ENCODE measurements at places on chromosomes 16 and 17.

DNA sequence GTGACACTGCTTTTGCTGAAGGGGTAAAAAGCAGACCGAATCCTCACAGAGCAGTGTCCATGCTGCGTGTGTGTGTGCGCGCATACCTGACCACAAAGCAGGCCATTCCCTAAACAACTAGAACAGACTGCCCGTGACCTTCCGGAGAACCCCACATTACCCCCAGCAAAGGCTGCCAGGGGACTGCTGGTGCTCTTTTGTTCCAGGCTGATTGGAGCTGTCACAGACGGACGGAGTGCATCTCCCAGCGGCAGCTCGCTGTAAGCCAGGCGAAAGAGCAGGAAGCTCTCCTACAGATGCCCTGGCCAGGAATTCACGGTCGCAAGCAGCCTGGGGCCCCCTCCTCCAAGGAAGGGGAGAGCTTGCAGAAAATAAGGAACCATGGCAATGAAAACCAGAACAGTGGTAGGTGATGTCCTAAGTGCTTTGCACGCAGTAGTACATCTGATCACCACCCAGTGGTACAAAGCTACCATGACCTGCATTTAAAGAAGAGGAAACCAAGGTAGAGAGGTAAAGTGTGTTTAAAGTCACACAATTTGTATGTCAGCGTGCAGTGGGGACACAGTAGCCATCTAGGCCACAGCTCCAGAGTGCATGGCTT lies 153.4 kb upstream of the DYNLRB2 start:
- no peak for DNase-seq

DNA sequence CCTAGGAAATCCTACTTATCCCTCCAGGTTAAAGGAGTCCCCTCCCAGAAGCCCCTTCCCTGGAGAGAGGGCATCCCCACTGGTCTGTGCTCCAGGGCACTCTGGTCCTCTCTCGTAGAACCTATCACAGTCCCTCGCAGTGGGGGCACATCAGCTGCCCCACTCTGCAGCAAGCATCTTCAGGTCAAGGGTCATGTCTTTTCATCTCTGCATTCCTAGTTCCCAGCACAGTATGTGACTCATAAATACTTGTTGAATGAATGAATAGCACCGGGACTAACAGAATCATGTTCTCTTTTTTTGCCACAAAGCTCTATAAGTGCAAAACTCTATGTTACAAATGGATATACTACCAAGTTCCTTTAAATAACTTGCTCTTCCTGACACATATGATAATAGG lies 36.0 kb downstream of the RNF157 start:
- peak; percentile 10 for DNase-seq

DNA sequence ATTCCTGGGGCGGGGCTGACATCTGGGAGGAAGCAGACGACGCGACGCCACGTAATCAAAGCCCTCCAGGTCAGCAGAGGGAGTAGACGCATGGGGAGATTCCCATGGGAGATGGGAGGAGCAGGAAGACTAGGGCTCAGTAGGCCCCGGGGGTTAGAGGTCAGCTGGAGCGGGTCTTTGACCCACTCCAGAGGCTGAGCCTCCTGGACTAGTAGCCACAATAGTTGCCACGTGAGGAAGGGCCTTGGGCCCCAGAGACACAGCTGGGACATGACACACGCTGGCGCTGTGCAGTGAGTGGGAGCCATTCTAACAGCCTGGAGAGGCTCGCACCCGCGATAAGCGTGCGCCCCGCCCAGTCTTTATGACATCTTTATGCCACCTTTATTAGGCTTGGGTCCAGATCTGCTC lies 95.7 kb upstream of the AMZ2 start:
- no peak for DNase-seq

GRCh38 chr17:74152591-74153455 lies 50.7 kb upstream of the RPL38 start:
- no peak for DNase-seq

GRCh38 chr17:60534010-60534555 lies 8.0 kb upstream of the APPBP2 start:
- no peak for DNase-seq

DNA sequence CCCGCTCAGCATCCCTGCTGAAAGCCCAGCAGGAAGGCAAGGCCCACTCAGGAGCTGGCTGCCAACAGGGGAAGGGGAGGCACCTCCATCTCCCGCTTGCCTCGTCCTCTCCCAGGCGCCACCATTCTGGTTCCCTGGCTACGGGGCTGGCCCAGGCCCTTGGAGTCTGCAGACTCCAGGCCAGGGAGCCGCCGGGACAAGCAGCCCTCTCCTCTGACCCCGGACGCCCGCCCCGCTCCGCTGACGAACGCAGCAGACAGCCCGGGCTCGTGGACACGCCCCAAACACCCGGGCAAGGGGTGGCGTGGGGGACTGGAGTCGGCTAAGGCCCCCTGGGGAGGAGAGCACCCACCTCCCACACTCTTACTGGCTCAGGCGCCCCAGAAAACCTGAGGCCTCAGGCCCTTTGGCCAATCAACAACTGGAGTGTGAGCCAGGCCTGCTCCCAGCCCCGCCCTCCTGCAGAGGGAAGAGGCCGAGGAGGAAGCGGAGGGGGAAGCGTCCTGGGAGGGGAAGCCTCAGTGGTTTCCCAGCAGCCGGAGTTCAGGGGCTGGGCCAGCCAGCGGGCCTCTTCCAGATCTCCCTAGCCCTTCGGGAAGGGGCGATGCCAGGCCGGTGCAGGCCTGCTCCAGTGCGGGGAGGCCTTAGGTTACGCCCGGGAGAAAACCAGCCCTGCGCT lies 4.2 kb downstream of the MNT start:
- peak; percentile 97 for DNase-seq

DNA sequence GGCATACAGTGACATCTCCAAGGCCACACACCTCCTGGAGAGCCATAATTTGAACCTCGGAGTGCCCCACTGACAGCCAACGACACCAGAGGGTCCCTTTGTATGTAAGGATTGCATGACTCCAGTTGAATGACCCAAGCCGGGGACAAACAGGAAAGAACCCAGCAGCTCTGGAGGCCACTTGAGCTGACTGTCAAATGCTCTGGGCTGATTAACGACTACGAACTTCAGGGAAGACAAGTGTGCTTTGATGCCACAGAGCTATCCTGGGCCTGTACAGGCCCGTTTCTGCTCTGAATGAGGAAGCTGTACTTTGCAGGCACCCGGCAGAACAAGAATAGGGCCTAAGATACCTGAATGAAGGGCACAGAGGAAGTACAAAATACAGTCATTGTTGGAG lies 404.6 kb downstream of the SLC39A11 start:
- DNase-seq, result no peak

DNA sequence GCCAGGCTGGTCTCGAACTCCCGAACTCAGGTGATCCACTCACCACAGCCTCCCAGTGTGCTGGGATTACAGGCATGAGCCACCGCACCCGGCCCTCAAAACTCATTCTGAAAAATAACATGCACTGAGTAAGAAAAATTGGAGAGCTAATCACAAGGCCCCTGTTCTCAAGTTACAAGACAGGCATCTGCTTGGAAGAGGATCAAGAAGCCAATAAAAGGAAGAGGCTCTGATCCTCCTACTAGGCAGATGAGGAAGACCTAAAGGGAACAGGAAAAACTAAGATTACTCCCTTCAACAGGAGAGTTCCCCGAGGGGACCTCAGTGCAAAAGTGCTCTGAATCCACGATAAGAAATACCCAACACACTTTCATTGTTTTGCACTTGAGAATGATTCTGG lies 18.4 kb downstream of the BLMH start:
- no peak for DNase-seq

DNA sequence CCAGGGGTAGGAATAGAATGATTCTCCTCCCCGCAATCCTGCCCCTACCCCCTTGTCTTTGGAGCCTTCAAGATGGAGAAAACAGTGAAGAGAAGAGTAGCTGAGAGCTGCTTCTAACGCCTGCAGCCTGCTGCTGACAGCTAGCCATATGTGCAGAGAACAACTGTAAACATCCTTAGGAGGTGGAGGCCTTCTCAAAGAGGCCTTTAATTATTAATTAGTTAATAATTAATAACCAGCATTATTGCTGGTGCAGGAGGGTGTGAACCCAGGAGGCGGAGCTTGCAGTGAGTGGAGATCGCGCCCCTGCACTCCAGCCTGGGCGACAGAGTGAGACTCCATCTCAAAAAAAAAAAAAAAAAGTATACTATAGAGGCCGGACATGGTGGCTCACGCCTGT lies 8.5 kb downstream of the BFAR start:
- no peak for DNase-seq

DNA sequence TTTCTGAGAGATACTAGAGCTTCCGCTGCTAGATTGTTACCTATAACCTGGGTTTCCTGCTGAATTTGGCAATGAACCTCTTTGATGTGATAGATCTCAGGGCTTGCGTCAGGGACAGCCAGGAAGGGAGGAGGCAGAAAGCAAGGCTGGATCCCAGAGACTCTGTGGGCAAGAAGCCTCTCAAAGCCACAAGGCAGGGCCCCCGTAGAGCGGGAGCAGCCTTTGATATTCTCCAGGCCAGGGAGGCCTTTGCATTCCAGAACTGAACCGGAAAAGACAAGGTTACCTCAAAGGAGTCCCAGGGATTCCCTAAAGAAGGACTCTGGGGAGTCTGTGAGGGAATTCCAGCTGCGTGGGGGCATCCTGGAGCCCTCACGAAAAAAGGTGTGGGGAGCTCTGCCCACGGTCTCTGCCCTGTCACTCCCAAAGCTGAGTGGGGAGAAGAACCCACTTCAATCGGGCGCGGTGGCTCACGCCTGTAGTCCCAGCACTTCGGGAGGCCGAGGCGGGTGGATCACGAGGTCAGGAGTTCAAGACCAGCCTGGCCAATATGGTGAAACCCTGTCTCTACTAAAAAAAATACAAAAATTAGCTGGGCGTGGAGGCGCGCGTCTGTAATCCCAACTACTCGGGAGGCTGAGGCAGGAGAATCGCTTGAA lies 14.3 kb upstream of the SCIMP start:
- DNase-seq, result no peak

DNA sequence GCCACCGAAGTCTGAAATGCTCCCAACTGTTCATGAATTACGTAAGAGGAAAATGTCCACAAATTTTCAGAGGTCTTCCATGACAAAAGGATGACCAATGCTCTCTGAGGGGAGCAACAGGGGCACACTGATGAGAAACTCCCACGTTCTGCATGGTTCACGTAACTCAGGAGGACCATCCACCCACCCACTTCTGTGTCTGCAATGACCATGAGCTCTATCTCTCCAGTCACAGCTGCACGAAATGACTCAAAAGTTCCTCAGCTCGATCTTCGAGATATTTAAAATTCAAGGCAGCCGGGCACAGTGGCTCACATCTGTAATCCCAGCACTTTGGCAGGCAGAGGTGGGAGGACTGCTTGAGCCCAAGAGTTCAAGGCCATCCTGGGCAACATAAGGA lies 15.8 kb downstream of the WDR45B start:
- no peak for DNase-seq

DNA sequence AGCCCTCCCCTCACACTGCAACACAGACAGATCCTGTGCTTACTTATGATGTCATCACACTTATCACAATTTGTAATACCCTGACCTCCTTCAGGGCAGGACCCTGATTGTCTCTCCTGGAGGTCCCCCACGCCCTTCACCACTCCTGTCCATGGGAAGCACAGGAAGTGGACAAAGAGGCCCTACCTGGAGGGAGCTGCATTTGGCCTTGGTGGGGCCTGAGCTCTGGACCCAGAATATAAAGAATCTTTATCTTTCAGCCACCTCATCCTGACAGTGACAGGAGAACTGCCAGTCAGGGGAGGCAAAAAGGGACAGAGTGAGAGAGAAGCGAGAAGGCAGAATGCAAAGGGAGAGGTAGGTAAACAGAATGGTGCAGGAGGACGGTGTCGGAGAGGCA lies 303.4 kb upstream of the N4BP1 start:
- no peak for DNase-seq

- DNase-seq, result no peak
Observed at GRCh38 chr16:58723109-58723508, 11.0 kb downstream of the GOT2 start.

GRCh38 chr17:40130352-40131042 lies 8.7 kb downstream of the MSL1 start:
- DNase-seq, result peak; percentile 95

GRCh38 chr17:17075125-17075781 lies 33.0 kb downstream of the MPRIP start:
- DNase-seq, result no peak

GRCh38 chr16:53821957-53822625 lies 118.1 kb downstream of the FTO start:
- no peak for DNase-seq

GRCh38 chr17:39867880-39868553 lies at the start of gene ZPBP2:
Gene ZPBP2, plus strand, starts transcription at chr17:39868202. Its CDS starts 153 bp downstream, at chr17:39868355.
- no peak for DNase-seq

DNA sequence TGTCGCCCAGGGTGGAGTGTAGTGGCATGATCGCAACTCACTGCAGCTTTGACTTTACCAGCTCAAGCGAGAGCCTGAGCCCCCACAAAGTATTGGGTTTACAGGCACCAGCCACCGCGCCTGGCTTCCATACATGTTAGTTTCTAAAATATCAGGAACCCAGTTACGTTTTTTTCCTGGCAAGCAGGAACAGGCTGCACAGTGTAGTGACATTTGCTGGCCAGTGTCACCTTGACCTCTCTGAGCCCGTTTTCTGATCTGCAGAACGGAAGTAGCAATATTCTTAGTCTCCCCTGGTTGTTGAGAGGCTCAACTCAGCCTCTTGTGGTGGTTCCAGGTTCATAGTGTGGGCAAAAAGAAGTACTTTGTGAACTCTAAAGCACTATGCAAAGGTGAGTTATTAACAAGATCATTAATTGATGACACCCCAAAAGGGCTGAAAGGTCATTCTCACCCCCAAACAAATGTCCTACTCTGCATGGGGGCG lies 15.6 kb downstream of the IGF2BP1 start:
- DNase-seq, result no peak

- no peak for DNase-seq
Observed at GRCh38 chr16:17245776-17246175, 225.0 kb downstream of the XYLT1 start.

DNA sequence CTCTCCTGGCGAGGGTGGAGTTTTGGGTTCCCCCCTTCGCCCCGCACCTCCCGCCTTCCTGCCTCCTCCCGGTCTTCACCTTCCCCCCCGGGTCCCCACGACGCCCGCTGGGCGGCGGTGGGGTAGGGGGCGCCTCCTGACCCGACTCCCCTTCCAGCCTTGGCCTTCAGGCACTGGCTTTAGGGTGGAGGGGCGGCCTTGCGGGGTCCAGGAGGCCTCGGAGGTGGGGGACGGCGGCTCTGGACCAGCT lies 2.4 kb downstream of the SLC16A3 start:
- no peak for DNase-seq

DNA sequence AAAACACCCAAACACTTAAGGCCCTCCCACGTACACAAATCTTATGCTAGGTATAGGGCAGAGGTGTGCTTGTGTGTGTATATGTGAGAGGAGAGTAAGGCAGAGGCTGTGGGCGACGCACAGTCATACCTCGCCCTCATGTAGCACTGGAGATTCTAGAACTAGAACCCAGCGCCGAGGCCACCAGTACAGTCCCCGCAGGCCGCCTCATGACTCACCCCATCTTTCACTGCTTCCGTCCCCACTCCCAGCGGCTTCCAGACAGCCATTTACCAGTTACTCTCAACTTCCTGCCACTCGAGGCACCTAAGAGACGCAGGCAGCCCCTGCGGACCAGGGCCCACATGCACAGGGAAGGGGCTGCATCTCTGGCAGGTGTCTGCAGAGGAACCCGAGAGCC lies 23.2 kb upstream of the CYTH1 start:
- DNase-seq, result no peak

All from CD14-positive monocyte (primary cell).